SJSA1 (cell line): ENCODE measurements at places on chromosomes 11 and 22.
A peak's percentile ranks its signal among the peaks of the same experiment; 100 is the strongest.

- DNase-seq = no peak
Observed at GRCh38 chr22:19120829-19121630, 1.2 kb downstream of the DGCR2 start.

DNA sequence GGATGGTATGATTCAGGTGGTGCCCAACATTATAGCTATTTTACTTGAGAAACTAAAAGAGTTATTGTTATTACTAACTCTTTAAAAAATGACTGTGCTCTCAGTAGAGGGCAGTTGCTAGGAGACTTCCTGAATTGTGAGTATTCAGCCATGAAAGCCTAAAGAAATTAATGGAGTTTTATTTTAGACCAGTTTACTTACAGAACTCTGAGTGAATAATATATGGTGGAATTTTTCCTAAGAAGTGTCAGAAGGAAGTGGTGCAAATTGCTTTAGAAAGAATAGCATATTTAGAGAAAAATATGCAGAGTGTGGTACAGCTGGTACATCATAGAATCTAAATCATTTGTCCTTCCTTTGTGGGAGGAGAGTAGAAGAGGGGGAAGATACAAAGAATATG lies 689.9 kb upstream of the CCDC90B start:
- DNase-seq = no peak

DNA sequence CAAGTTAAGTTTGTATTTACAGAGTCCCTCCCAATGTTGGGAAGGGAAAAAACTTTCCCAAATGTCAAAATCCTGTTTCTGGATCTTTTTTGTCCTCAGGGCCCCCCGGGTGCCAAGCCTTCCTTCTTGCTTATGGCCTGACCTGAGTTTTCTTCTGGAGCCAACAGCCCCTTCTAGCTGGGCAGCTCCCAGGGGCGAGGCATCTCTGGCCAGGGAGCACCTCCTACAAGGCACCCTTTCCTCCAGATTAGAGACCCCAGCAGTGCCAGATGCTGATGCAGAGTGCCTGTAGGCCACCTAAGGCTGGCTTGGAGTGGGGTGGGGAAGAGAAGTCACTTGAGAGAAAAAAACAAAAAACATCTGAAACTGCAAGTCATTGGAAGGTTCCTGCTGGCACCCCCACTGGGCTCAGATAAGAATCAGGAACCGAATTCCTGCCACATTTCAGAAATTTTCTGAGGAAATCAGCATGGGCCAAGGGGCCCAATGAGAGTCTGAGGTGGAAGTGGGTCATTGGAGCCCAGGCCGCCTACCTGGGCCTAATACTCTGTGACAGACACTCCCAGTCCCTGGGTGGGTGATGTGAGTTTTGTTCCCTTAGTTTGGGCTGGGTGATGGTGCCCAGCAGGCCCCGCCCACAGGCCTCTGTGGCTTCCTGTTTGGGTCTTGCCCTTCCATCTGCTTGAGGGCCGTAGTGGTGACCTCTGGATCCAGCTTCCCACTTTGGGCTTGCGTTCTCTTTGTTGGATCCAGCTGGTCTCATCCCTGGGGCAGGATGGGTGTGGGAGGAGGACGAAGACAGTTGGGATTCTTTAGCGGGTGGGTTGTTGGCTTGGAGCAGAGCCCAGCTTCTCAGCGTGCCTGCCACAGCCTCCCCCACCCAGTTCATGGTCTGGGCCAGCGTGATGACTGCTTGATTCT lies 40.6 kb downstream of the PARVA start:
- DNase-seq = no peak

DNA sequence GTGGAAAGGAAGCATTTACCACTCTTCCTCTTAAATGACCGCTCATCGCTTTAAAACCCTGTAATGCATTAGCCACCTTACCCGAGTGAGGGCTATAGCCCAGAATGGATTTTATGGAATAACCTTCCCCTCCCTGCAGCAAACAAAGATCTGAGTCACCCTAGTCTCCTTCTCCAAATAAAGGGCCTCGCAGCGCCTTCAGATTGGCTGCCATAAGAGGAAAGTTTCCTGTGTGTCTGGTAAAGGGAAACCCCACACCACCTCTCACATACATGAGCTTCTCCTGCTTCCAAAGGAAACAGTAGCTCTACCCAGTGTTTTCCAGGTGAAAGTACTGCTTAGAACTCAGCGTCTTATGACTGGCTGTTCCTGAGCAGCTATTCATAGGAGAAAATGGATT lies 47.8 kb downstream of the PPP2R1B start:
- peak; percentile 59 for DNase-seq

DNA sequence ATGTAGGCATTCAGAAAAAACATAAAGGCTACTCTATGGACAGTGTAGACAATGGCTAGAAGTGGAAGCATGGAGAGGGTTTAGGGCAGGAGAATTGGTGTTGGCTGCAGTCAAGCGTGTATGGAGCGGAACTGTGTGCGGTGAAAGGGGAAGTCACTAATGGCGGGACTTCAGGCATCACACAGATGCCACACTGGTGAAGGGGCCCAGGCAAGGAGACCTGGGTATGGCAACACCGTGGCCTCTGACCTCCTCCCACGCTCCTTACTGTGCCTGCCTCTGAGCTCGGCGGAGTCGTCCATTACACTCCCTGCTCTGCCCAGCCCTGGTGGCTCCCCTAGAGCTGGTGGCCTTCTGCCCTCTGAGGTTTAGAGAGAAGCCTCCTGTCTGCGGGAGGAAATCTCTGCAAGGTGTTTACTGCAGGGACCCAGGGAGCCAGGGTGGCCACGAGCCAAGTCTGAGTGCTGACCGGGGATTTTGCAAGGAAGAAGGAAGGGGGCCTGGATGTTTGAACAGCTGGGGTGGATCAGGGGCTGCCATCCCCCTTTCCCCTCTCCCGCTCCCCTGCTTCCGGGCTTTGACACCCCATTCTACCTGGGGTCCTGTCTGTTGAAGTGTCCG lies 75.1 kb upstream of the TSPAN18 start:
- DNase-seq = no peak

DNA sequence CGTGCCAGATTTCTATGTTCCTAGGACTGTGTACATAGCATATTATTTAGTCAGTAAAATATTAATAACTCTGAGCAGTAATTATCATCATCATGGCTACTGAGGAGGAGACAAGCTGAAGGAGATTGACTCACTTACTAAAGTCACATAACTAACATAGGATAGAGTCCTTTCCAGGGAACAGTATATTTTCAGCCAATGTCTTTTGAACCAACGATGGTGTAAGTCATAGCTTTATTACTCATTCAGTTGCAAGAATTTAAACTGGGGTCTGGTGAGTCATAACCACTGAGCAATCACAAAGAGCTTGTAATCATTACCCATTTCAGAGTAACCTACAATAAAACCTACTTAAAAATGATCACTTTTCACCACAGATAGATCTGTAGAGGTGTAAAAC lies 1564.8 kb upstream of the TENM4 start:
- DNase-seq = no peak
